ENCODE measurements at places on chromosomes 4 and X.

DNA sequence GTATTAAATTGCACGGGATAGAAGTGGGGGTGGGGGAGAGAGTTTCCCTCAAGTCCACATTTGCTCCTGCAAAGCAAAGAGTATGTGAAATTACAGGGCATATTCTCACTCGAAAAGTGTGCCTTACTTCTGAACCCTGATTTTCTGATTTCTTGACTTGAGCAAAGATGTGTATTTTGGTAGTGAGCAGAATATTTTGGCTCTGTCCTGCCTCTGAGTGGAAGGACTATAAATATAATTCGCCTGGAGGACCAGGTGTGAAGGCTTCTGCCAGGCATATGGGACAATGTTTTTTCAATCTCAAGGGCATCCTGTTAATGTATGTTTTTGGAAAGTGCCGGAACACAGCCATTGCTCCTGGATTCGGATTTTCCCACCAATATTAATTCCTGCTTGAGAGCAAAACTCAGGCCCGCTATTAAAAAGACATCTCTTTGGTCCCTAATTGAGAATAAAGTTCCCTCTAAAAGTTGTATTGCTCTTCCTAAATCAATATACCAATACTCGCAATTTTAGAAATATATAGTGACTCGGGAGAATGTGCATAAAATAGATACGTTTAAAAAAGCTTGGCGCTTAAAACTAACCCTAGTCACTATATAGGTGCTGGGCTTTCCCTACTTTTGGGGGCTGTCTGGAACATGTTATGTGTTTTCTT is 15.3 kb upstream of the PITX2 start:
- DNase-seq: no peak

- no peak for DNase-seq
Observed at GRCh38 chr4:119477412-119478053, 151.1 kb downstream of the PDE5A start.

DNA sequence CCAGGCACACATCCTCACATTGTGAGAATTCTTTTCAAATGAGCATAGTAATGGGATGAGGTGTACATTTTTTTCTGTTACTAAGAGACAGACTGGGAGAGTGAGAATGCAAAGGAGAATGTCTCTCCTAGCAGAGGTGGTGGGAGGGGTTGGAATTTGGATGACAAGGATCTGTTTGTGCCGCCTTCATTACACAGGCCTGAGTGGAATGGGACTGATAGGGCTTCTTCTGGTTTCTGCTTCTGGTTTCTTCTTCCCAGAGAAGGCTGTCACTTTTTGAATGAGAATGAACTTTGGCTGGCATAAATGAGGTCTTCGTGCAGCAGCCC is 55.4 kb downstream of the C4orf51 start:
- DNase-seq: no peak

- no peak for DNase-seq
Observed at GRCh38 chr4:157521906-157522305, 301.4 kb downstream of the GRIA2 start.

GRCh38 chrX:53004811-53005210 is 43.8 kb upstream of the GPR173 start:
- DNase-seq: no peak

DNA sequence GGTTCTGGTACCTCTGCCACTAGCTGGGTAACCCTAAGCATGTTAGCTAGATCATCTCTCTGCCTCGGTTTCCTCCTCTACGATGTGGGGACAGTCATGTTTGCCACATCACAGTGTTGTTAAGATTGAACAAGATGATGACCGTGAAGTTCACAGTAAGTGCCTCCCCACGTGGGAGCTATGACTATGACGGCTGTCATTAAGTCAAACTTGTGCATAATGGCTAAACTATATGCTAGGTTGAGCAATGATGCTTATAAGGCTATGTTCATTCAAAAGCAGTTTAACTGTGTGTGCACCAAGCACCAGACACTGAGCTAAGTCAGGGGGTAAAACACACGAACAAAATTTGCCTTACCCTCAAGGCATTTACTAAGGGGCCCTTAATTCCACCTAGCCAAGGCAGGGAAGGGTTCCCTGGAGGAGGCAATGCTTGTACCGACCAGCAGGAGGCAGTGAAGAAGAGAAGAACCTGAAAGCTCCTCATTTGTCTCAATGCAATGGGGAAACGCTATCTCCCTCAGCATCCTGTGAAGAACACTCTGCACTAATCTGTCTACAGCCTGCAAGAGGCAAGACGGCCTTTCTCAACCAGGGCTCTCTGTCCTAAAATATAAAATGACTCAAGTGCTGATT is 52.9 kb downstream of the MAP7D2 start:
- DNase-seq: no peak

All from stimulated activated CD8-positive, alpha-beta memory T cell treated with anti-CD3 and anti-CD28 coated beads, Interleukin-4, amount 100 ng/mL, for 1 hour (primary cell).